Activated naive CD4-positive, alpha-beta T cell (primary cell): ENCODE measurements at places on chromosomes 3 and 15.

DNA sequence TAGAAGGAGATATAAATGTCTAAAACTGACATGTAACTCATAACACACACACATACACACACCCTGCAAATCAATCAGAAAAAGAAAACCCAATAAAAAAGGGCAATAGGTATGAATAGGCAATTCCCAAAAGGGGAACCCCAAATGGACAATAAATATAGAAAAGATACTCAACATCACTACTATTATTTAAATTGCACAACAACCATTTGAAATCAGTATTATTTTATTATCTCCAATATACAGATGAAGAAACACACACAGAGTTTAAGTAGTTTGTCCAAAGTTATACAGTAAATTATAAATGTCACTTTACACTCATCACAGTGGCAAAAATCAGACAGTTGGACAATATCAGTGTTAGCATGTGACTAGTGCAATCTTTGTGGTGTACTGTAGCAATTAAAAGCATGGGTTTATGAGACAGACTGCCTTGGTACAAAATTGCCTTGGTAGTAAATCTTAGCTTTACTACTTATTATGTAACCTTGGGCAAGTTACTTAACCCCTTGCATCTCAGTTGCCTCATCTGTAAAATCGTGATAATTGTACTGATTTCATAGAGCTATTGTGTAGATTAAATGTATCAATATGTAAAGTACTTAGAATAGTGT, 3.4 kb upstream of the FSTL1 start:
- no peak for DNase-seq

DNA sequence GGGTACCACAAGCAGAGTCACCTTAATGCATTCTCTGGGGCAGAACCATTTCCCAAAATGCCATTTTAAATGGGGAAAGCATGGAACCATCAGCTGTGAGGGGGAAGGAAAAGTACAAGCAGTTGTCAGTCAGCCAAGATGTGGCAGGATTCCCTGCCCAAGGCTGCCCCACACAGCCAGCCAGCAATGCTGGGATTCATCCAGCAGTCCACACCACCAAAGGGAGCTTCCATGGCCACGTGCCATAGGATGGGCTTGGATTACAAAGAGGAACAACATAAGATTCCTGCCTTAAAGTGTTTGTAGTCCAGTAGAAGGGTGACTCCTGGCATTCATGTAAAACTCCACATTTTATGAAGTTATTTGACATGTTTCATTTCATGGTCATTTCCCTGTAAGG, 233.3 kb downstream of the SHOX2 start:
- DNase-seq, result no peak

DNA sequence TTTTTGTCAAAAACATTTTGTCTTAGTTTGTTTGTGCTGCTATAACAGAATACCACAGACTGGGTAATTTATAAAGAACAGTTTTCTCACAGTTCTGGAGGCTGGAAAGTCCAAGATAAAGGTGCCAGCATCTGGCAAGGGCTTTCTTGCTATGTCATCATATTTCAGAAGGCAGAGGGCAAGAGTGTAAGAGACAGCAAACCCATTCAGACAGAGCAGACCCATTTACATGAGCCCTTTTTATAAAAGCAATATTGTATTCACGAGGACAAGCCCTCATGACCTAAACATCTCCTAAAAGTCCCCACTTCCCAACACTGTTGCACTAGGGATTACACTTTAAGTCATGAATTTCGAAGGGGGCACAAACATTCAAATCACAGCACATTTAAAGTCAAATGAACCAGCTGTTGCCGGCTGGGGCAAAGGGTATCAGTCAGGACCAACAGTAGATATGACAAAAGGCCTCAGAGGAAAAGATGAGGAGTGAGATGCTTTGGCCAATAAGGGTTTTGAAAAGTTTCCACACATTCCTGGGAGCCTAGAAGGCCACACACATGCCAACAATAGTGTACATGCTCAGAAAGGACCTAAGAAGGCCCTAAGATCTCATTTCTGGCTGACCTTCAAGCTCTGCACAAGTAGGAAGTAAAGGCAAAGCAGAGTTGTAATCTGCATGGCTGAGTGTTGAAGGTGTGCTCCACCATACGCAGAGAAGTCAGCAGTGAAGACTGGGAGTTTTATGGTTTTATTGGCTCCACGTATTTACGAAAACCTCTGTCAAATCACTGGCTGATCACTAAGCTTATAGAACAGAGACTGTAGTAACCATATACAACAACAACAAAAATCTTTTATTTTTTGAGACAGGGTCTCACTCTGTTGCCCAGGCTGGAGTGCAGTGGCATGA, 37.9 kb downstream of the UQCC5 start:
- no peak for DNase-seq

GRCh38 chr3:132641837-132642538, 17.6 kb downstream of the ACAD11 start:
- DNase-seq, result no peak

DNA sequence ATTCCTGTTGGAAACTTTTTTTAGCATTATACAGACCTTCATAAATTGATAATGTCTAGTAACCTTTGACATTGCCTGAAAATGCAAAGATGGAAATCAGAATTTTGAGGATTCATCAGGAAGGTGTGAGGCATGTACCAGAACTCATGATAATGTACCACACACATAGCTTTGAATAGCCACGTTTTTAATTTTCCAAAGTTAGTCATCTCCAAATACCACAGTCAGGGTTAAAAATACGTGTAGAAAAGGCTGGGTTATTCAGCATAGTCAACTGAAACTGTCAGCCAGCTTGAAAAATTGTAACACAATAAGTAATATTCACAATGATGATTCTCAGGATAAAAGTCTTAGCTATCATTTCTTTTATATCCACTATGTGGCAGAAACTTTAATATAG, 102.0 kb upstream of the THRB start:
- no peak for DNase-seq

GRCh38 chr3:67329358-67329757, 325.1 kb downstream of the SUCLG2 start:
- no peak for DNase-seq

- no peak for DNase-seq
Measured at GRCh38 chr3:23474580-23475357, 271.6 kb downstream of the UBE2E2 start.

DNA sequence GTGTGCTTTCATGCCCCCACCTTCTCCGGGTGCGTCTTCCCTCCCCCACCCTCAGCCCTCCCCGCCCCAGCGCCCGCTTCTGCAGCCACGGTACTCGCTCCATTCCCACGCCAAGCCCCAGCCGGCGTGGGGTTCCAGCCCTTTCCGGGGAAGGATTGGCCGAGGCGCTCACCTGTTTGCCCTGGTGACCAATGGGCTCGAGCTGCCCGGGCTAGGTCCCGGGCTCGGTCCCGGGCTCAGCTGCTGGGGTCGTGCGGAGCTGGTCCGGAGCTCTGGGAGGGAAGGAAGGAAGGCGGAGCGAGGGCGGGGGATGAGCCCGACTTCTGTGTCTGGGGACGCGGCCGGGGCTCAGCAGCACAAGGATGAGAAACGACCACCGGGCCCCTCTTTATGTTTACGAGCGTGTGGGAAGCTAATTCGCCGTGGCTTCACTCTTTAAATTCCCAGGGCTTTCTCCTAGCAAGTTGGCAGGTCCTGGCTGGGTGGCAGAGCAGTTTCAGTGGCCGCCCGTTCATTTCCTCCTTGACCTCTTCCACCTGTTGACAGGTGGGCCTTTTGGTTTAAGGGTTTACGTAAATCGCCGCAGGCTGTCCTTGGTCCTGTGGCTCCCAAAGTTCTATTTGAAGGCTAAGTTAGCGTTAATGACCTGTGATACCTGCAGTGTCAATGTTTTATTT, at the start of gene IGSF10:
Gene IGSF10, minus strand, starts transcription at position 288 of the 677 bp plus-strand sequence. CDS start 2,352 bp downstream, outside the sequence.
- DNase-seq, result no peak

GRCh38 chr3:170397685-170398084, 21.0 kb upstream of the CLDN11 start:
- DNase-seq, result no peak

DNA sequence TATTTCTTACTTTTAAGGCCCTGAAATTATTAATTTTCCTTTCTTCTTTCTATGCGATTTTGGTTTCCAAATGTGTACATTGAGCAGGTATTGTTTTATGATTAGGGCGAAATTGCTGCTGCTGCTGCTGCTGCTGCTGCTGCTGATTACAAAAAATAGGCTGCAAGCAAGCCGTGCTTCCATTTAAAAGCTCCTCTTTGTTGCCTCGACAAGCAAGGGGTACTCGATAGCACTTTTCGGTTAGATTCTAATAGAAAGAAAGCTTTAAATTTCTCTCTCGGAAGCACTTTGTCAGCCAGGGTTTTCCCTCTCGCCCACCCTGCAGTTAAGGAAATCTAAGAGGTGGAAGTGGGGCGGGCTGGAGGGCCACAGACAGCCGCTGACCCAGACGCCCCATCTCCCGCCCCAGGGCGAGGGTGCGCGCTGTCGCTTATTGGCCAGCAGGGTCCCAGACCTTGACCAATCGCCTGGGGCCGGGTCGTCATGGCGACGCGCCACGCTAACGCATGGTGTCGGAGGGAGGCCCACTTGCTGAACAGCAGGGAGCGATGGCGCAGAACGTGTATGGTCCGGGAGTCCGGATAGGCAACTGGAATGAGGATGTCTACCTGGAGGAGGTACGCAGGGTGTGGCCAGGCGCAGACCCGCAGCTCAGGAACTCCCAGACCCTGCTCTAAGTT, at the start of gene CFAP161:
Gene CFAP161, plus strand, starts transcription at position 489 of the 680 bp plus-strand sequence. Its CDS starts 60 bp downstream, at position 549.
- DNase-seq, result no peak

DNA sequence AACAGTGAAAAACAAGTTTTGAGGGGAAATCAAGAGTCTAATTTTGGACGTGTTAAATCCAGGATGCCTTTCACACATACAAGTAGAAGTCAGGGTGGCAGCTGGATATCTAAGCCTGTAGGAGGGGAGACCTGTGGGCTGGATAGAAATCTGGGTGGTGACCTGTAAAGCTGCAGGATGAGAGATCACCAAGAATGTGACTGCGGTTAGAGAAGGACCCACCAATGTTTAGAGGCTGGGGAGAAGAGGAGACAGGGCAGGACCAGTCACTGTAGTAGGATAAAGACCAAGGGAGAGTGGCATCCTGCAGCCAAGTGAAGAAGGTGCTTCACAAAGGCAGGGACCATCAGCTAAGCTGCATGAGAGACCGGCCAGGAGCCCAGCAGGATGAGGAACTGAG, 36.2 kb downstream of the MRAS start:
- DNase-seq, result no peak

GRCh38 chr3:38603731-38604131, 45.8 kb downstream of the SCN5A start:
- DNase-seq, result no peak

DNA sequence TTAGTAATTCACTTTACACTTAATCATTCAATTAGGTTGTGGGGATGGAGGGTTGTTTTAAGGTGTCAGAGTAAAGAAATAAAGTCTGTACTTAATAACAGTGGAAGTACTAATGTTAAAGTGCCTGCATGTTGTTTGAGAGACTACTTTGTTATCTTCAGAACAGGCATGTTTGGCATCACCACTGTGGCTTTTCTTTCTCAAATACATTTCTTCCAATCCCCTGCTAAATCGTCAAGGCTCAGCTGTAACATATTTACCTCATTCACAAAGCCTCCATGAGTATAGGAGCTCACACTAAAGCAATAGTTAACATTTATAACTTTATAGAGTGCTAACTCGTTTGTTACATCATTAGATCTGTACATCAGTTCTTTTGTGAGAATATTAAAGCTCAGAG, 2.6 kb downstream of the TIMMDC1 start:
- no peak for DNase-seq

DNA sequence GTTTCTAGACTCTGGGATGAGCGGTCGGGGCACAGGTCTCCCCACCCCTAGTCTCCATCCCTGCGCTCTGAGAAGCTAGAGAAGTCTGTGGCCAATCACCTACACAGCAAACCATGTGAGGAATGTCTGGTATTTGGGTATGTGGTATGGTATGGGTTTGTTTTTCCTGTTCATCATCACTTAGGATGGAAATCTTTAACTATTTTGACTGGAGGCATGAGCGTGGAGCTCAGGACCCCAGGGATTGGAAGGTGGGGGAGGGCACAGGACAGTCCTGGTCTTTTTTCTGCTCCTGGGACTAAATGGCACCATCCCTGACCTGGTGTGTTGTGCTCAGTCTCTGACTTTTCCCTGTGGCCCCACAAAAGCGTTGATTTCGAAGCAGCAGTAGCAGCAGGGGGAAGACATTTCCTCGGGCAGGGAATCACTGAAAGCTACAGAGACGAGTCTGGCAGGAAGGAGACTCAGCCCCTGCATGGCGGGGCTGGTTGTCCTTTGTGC, 191.7 kb upstream of the TPM1 start:
- DNase-seq, result no peak

DNA sequence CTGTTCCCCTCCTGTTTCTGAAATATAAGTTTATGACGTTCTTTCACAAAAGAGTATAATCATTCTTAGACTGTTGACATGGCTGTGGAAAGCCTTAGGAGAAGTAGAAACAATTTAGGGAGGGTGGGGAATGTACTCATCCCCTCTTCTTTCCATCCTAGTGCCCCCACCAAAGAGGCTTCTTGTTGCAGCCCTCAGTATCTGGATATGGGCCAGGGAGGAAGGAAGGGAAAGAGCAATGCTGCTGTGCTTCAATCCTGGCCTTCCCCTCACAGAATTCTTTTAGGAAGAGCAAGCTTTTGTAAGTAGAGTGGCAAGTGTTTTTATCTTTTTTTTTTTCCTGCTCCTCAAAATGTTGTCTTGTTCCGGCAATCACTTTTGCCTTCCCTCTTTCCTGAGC, 1.7 kb downstream of the INAFM2 start:
- DNase-seq, result no peak

DNA sequence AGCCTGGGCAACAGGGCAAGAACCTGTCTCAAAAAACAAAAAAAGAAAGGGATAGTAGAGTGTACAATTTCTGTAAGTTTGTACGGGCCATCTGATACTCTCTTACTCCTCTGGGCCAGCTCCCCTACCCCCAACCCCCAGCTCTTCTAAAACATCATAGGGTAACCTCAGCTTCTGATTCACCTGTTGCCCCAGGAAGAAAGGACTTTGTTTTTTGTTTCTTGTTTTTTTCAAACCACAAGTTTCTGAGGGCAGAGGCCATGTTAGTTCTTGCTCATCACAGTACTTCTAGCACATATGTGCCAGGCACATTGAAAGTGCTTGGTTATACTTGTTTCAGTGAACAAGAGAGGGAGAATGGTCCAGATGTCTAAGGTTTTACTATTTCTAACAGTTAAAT, 20.2 kb downstream of the ATOSA start:
- no peak for DNase-seq

- no peak for DNase-seq
Measured at GRCh38 chr3:49785565-49786356, 581 bp downstream of the IP6K1 start.

GRCh38 chr3:43370293-43370980, 84.1 kb downstream of the SNRK start:
- DNase-seq, result no peak

GRCh38 chr3:96678325-96678724, 136.1 kb upstream of the EPHA6 start:
- DNase-seq, result no peak

DNA sequence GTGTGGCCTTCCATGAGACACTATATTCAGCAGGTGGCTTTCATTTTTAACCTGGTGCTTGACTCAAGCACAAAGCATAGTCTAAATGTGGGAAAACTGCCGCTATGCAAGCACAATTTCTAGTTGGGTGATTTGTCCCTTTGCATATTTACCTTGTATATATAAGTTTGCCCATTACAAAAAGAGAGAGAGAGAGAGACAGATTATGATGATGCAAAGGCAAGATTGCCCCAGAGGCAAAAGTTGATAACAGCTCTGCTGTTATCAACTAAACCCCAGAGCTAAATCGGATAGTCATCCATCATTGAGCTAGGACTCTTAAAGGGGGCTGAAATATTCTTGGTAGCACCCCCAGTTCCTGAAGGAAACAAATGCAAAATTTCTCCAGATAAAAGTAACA, 141.5 kb downstream of the AQP9 start:
- no peak for DNase-seq

- no peak for DNase-seq
Measured at GRCh38 chr3:122793568-122794416, at the start of gene HSPBAP1. Gene HSPBAP1 (minus strand): TSS chr3:122793831. CDS start chr3:122793680, 151 bp downstream.

GRCh38 chr15:85690561-85691231, 104.0 kb downstream of the KLHL25 start:
- DNase-seq, result no peak
